NCI-H1417 treated with DMSO at 0.1 percent for 48 hours (cell line): ENCODE measurements at places on chromosomes 1 and 21.
A peak's percentile ranks its signal among the peaks of the same experiment; 100 is the strongest.

- no peak for DNase-seq
These were observed 70.7 kb downstream of the COL24A1 start for GRCh38 chr1:86085741-86086409.

- DNase-seq, result no peak
These were observed 102.2 kb upstream of the JUN start for GRCh38 chr1:58885998-58886397.

GRCh38 chr21:44752671-44753235 lies 41.4 kb upstream of the TSPEAR start:
- no peak for DNase-seq

DNA sequence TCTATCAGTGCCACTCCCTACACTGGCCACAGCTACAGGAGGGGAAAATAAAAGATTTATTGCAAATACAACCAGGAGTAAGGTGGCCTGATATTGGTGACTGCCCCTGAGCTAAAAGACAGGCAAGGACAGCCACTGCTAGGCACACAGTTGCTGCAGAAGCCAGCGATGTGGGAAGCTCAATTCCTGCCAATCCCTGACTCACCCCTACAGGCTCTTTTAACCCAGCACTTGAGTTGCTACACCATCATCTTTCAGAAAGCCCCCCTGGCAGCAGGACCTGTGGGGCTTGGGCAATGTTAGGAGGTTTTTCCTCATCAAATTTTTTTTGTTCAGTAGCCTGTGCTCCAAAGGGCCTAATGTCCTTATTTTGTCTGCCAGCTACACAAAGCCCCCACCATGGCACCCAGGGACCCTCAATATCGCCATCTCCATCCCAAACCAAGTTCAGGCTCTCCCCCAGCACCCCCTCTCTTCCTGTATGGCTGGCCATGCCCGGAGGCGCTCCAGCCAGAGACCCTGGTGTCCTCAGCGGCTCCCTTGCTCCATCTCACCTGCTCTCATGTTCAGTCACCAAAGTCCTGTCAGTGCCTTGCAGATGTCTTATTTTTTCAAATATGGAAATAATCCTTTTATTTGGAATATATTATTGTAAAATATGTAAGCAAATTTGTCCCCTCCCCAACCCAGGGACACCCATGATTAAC lies 13.4 kb downstream of the CLEC20A start:
- DNase-seq, result no peak

- no peak for DNase-seq
These were observed 223.0 kb upstream of the NR5A2 start for GRCh38 chr1:199804526-199804925.

DNA sequence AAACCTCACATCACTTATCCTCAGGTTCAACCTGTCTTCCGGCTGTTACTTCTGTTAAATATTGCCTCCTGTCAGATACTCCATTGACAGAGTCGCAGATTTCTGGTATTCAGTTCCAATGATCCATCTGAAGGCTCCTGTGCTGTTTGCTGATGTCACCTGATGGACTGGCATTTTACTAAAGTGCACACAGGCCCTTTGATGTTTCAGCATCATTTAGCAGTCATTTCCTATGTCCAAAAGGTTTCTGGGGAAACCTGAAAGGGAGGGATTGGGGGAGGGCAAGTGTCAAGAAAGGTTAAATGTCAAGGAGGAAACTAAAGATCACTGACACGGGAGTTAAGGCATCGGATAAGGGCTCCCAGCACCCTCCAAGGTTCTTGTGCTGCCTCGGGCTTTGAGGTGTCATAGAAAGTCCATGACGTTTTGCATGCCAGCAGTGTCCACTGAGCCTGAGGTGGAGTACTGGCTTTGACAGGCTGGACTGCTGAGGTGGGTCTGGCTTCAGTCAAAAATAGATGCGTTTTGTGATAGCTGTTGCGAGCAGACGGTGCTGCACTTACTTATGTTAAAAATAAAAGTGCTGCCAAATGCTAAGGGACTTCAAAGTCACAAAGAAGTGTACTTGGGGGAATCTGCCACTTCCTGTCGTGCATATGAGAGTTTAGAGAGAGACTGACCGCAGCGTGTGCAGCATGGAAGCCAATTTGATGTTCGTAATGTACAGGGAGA lies 30.8 kb downstream of the XCL2 start:
- no peak for DNase-seq

DNA sequence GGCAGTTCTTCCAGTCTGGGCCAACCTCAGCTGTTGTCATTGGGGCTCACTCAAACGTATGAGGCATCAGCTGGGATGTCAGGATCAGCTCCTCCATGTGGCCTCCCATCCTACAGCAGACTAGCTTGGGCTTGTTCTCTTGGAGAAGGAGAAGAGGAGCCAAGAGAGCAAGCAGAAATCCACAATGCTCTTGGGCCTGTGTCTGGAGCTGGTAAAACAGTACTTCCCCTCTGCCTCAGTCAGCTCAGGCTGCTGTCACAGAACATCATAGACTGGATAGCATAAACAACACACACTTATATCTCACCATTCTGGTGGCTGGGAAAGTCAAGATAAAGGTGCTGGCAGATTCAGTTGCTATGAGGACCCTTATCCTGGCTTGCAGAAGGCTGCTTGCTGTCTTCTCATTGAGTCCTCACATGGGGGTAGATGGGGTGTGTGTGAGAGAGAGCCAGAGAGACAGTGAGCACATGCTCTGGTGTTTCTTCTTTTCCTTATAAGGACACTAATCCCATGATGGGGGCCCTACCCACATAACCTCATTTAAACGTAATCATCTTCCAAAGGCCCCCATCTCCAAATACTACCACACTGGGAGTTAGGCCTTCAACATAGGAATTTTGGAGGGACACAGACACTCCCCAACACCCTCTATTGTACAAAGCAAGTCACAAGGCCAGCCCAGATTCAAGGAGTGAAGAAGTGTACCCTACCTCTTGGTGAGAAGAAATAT lies 16.3 kb upstream of the DNAJC6 start:
- DNase-seq, result no peak

GRCh38 chr1:170351366-170351946 lies 180.5 kb upstream of the GORAB start:
- no peak for DNase-seq

DNA sequence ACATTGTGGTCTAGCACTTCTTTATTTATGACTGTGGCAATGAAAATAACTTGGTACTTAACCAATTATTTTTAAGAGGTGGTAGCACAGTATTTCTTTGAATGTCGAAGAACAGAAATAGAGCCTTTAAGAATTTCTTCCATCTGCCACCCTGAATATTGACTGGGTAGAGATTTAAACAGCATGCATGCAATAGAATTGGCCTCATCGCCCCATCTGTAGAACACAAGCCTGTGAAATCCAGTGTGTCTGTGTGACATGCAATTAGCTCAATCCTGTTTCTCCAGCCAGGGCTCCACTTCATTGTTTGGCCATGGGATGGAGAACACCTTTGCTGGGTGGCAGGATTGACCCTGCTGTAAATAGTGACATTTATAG lies 17.1 kb upstream of the KLHDC8A start:
- DNase-seq, result no peak

- no peak for DNase-seq
These were observed 13.5 kb downstream of the KCNQ4 start for GRCh38 chr1:40796939-40797667.

DNA sequence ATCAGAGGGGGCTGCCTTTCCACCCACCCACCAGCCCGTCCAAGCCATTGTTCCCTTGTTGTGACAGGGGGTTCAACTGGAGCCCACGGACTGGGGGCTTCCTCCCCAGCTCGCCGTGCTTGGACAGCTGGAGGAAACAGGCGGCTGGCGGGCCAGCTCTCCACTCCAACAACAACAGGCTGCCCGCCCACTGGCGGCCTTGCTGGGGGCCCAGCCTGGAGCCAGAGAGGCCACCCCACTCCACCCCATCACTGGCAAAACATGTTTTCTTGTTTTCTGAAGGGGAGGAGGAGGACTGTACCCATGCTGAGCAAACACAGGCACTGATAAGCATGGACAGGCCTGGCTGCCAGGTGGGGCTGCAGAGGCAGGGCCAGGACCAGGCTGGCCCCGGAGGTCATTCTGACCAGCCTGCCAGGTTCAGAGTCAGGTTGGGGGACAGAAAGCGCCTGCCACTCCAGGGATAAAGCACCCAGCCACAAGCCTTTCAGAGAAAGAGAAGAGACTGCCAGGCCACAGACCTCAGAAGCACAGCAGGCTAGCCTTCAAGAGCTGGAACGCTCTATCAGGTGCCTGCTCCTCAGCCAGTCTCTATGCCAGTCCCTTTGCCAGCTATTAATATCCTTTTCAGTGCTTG lies 32.8 kb downstream of the GJA4 start:
- peak; percentile 4 for DNase-seq

DNA sequence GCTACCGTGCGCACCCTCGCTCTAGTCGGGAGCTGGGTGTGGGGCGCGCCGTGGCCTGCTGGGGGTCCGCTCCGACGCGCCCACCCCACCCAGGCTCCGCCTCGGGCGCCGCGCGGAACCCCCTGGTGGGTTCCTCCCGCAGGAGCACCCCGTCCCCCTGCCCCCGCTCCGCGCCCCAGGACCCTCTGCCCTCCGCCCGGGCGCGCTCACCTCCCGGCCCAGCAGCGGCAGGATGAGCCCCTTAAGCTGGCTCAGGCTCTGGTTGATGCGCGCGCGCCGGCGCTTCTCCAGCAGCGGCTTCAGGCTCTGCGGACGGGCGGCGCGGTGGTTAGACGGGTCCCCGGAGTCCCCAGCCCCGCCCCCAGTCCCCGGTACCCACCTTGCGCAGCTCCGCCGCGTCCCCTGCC lies 319 bp downstream of the HES2 start:
- no peak for DNase-seq

GRCh38 chr1:235101558-235102258 lies 26.9 kb downstream of the TOMM20 start:
- DNase-seq, result no peak

DNA sequence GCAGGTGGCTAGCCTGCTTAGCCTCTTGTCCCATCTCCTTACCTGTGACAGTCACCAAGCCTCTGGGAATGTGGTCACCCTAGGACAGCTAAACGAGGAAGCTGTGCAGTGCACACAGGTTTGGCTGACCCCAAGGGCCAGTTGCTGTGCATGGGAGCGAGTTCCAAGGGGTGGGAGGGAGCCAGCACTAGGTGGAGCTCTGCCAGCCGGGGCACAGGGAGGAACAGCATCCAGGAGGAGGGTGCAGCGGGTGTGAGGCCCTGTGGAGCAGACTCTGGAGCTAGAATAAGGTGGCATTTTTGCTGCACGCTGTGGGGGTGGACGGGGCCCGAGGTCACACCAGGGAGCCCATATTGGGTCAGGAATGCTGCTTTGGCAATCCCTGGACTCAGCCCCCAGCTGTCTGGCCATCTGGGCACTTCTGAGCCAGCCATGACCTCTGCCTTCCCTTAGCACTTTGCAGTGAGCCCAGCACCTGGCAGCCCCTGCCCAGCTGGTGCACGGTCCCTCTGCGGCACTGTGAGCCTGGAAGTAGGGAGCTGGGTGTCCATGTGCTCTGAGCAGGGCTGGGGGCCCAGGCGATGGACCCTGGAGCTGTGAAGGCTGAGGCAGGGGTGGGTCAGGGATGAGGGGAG lies 8.7 kb downstream of the PDXK start:
- DNase-seq, result no peak

DNA sequence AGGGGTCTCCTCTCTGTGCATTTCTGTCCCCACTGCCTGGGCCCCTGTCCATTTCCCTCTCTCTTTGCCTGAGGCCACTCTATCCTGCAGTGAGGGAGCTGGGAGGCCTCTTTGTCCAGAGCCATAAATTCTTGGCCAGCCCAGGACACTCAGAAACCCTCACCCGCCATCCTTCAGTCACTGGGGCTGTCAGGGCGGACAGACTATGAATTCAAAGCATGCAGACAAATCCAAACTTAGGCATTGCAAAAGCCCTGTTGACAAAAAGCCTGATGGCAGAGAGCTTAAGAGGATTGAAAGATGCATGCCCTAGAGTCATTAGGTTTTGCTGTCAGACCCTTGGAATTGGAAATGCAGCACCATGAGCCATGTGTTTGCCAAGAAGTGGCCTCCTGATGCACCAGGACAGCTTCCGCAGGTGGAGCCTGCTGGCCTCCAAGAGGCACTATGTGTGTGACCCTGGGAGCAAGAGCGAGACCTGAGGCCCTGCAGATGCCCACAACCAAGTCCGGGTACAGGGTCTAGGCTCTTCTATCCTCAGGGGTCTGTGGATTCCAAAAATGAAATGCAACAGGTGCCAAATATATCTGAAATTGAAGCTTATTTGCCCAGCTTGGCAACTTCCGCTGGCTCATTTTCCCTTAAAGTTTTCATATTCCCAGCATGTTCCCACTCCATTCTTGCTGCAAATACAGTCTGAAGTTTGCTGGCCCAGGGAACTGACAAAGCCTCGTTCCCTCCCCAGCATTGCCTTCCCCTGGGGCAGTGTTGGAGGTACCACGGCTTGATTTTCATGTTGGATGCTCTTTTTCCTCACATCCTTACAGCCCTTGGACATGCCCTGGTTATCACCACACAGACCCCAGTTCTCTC lies 177.9 kb downstream of the PGBD5 start:
- no peak for DNase-seq

DNA sequence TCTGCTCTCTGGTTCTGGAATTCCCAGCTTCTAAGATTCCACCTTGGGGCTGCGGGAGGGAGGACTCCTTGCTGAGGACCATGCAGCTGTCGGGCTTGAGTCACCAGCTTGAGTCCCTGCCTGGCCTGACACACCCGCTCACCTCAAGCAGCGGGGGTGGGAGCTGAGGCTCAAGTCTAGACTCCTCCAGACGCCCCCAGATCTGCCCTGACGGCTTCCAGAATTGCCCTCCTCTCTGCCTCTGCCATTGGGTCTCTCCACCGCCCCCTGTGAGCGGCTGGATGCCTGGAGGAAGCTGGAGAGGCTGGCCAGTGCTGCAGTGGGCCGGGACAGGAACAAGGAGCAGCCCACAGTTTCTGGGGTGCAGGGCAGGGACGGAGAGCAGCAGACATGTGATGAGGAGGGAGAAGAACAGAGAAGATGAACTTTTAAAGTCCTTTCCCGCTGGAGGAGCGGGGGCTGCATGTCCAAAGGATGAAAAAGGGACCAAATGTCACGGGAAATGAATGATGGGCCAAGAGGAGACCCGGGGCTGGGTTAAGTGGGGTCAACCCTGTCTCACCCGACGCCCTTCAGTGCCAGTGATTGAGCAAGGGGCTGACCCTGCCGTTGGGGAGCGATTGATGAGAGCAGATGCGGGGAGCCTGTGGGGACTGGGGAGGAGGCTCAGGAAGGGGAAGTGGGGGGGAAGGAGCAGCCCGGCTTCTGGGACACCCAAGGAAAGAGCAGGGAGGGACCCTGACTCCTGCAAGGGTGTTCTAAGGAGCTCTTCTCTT lies 13.5 kb downstream of the CRABP2 start:
- DNase-seq, result no peak
